ENCODE measurements at places on chromosomes 6 and 20. TPM values are rescaled to one million over a fixed set of nuclear protein-coding genes. Genes with fewer than 3 reads are reported as not detected.

IPCEF1 gene
- total RNA-seq: 1.3 TPM

DNA sequence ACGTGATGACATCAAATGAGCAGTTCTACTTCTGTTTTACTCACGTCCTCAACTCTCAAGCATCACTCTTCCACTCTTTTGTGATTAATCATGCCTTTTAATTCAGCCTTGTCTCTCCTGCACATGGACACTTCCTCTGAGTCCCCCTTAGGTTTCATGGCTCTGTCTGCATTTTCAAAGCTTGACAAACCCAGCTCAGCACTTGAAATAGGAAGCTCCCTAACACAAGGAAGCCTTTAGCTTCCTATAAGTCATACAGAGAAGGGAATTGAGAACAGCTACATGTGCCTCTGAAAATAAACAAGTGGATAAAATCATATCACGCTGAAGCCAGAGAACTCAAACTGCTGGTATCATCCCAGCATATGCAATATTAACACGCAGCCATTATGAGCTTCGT lies 21.2 kb downstream of the KIF16B start:
- no peak for ATAC-seq

DNA sequence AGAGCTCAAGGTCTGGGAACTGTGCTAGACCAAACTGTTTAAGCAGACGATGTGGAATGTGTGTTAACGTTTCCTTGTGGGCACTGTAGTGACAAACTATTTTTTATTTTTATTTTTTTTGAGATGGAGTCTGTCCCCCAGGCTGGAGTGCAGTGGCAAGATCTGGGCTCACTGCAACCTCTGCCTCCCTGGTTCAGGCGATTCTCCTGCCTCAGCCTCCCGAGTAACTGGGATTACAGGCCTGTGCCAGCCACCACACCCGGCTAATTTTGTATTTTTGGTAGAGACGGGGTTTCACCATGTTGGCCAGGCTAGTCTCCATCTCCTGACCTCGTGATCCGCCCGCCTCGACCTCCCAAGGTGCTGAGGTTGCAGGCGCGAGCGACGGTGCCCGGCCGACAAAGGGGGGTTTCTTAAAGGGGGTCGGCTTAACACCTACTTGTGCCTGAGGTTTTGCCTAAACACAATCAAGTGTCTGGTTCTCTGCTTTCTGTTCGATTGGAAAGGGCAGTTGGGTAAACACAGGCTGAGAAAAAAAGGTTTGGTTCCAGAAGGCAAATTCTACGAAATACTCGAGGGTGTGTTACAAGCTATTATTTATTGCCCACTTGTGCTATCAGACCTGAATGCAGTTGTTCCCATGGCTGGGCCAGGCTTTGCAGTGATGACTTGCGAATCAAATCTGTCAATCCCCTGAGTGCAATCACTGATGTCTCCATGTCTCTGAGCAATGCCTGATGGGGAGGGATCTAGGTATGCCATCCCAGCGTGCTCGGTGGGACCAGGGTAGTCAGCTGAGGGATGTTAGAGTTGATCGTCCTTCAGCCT lies 1.3 kb downstream of the NOP56 start:
- ATAC-seq: no peak

DNA sequence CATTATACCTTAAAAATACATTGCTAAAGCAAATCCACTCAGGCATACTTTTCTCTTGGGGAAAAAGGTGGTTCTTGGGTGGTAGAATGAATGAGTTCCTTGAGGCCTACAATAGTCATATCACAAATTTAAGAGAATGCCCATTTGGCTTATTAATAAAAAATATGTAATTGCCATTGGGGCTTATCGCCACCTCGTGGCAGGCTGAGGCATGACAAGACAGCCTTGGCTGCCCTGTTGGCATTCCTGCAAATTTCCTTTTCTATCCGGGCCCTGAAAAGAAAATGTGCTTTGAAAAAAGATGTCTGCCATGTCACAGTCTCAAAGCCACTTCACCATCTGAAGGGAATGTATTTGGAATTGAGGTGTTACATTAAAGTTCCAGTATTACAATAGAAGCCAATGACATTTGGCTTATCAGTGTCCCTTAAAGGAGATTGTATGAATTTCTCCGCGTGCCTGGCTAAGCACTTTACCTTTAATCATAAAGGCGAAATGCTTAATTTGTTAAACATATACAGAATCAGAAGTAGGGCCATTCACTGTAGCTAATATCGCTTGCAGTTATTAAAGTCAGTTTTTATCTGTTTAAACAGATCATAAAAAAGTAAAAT lies 188.3 kb upstream of the ZFP64 start:
- ATAC-seq: no peak

NFATC2 gene
- total RNA-seq: 20.2 TPM

TMEM217 gene
- not detected for total RNA-seq

F13A1 gene
- 41.6 TPM for total RNA-seq

- ATAC-seq: peak; percentile 81
These were observed 11.2 kb downstream of the TLDC2 start for GRCh38 chr20:36886859-36887751.

DNA sequence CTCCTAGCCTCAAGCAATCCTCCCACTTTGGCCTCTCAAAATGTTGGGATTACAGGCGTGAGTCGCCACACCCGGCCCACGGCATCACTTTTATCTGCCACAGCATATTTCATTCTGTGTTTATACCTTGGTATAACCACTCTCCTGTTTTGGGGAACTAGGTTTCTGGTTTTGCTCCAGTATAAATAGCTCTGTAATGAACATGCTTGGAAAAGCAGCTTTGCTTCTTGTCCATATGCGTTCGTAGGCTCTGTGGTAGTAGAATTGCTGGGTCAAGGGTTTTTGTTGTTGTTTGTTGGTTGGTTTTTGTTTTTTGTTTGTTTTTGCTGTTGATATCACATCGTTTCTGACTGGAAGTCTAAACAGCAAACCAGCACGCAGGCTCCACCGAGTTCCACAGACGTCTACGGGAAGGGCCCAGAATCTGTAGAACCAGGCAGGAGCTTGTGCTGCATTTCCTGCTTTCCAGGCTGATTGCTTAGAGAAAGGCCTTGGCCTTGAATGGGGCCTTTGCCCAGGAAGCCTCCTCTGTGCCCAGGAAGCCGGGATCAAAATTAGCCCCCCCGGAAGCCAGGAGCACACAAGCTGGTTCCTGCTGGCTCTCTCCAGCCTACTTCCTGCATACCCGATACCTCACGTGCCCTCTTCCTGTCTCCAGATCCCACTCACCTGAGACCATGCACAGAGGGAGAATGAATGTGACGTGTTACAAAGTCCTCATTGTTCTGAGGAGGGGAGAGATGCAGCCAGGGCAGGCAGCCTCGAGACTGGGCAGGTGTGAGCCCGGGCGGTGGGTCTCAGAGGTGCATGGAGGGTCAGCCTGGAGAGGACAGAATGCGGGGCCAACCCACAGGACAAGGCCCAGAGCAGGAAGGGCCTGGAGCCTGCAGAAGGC lies 34.7 kb downstream of the AAR2 start:
- no peak for ATAC-seq

CASS4 gene
- total RNA-seq: 6.8 TPM

- no peak for ATAC-seq
These were observed 21.9 kb downstream of the SNPH start for GRCh38 chr20:1287787-1288569.

DNA sequence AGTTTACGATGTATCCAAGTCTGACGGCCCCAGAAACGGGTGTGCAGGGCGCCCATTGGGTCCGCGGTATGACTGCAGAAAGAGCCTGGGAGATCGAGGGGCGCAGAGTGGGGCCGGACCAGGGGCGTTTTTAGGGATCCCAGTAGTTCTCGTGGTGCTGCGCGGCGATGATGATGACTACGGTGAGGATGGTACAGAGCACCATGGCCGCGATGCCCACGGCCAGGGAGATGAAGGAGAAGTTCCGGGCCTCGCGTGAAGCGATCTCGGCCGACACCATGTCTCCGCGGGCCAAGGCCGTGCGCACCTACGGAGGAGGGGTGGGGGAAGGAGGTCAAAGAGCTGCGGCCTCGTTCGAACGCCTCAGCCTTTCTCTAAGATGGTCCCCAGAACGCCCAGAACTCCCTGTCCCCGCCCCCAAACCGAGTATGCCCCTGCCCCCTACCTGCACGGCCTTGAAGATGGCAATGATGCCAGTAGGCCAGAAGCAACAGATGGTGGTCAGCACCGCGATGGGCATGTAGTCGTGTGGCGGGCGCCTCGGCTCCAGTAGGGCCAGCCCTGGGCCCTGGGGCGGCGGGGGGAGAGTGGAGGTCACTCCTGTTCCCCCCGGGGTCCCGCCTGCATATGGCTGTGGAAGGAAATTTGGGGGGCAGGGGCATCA lies 2.5 kb downstream of the PRRT1 start:
- no peak for ATAC-seq

All from gastroesophageal sphincter (tissue), 4 donors.